A549 (cell line): ENCODE measurements at places on chromosomes 3 and 15. TPM values are rescaled to one million over a fixed set of nuclear protein-coding genes. Genes with fewer than 3 reads are reported as not detected.

The CDC25A gene
- 9.8 to 10.2 TPM (median 10.0 TPM) in 3 replicates for polyA plus RNA-seq

- DNase-seq, result no peak
These were observed 15.3 kb downstream of the RAB43 start for GRCh38 chr3:129106320-129106719.

DNA sequence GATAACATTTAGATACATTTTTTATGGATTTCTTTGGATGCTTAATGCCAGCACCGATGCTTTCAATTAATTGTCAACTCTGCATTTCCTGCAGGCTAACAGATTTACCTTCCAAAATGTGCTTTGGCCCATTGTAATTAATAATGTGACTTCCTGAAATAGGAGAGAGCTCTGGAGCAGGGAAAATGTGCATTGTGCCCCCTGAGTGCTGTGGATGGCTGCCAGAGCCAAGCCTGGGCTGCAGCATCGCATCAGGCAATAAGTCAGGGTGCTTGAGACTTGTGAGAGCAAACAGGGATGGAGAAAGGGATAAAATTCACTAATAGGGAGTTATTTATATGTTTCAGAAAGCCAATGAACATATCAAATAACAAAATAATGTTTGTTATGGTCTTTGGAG lies 133.8 kb downstream of the MOBP start:
- DNase-seq, result no peak

DNA sequence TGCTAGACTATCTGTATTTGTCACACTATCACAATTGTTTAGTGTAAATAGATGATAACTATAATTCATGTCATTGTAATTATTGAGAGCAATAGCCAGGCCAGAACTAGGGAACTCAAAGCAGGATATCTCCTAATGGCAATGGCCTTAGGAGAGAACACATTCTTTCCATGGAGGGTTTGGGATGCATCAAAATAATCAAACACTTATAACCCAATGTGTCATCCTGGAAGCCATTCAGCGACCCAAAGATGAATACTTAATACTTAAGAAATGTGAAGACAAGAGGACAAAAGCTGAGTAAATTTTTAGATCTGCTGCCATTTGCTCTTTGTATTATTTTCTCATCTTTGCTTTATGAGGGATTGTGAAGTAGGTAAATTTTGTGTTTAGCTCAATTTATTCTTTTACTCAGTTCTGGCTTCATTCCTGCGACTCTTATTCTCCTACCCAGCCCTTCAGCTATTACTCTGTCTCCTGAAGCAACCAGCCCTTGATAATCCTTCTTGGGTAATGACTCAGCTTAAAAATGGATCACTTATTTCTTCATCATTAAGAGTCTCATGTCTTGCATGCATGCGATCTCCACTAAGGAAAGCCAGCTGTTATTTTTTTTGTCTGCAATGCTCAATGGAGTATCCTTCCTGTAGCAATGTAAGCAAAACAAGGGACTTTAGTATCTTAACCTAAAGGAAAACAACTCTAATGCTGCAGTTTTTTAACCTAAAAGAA lies 2.0 kb downstream of the OR4F15 start:
- no peak for DNase-seq

DNA sequence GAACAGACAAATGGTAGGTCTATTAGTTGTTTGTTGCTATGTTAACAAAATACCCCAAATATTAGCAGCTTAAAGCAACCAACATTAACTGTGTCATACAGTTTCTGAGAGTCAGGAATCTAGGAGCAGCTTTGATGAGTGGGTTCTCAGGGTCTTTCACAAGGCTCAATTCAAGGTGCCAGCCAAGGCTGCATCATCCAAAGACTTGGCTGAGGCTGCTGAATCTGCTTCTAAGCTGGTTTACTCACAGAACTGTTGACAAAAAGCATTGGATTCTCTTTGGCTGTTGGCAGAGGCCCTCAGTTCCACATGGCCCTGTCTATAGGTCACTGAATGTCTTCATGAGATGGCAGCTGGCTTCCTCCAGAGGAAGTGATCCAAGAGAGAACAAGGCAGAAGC lies 40.3 kb upstream of the TSC22D2 start:
- DNase-seq, result no peak

GRCh38 chr15:60585743-60586708 lies 107.1 kb upstream of the ICE2 start:
- peak; percentile 79 for DNase-seq
